ENCODE measurements at places on chromosomes 2 and 18. TPM values are rescaled to one million over a fixed set of nuclear protein-coding genes. Genes with fewer than 3 reads are reported as not detected.

LTBP1 gene
- 93.9 TPM for total RNA-seq

DIPK1C gene
- not detected for total RNA-seq

ARHGAP15 gene
- total RNA-seq, result not detected

FAM228B gene
- total RNA-seq, result 1.4 TPM

CABLES1 gene
- total RNA-seq, result 1.1 TPM

UGT1A3 gene
- not detected for total RNA-seq

GRB14 gene
- total RNA-seq, result 1.4 TPM

CCDC141 gene
- not detected for total RNA-seq

CROCC2 gene
- total RNA-seq, result not detected

CYRIA gene
- 1.3 TPM for total RNA-seq

MARCHF4 gene
- 0.12 TPM for total RNA-seq

SERPINB5 gene
- 37.8 TPM for total RNA-seq

ERMN gene
- total RNA-seq, result not detected

ACADL gene
- total RNA-seq, result not detected

CCDC148 gene
- not detected for total RNA-seq

FAM237A gene
- not detected for total RNA-seq

NLRC4 gene
- total RNA-seq, result not detected

CCL20 gene
- total RNA-seq, result 1.5 TPM
